Activated CD4-positive, alpha-beta T cell treated with anti-CD3 and anti-CD28 coated beads, Interleukin-10, Interleukin-2, amounts not matched to agents 100 ng/mL and 50 ng/mL, durations not matched to agents 16 hours and 8 hours (primary cell): ENCODE measurements at places on chromosomes 13 and 19.

- DNase-seq: no peak
These were observed 360.0 kb downstream of the DCT start for GRCh38 chr13:94119360-94119936.

DNA sequence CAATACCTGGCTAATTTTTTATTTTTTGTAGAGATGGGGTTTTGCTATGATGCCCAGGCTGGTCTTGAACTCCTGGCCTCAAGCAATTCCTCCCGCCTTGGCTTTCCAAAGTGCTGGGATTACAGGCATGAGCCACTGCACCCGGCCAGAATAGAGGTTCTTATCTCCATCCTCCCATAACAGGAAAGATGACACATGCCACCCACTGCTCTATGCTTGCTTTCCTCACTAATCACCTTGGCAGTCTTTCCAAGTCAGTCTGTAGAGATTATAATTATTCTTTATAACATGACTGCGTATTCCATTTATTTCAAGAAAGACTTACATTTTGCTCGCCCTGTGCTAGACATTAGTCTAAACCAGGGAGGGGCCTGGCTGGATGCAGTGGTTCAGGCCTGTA, 6.7 kb downstream of the VAV1 start:
- no peak for DNase-seq

DNA sequence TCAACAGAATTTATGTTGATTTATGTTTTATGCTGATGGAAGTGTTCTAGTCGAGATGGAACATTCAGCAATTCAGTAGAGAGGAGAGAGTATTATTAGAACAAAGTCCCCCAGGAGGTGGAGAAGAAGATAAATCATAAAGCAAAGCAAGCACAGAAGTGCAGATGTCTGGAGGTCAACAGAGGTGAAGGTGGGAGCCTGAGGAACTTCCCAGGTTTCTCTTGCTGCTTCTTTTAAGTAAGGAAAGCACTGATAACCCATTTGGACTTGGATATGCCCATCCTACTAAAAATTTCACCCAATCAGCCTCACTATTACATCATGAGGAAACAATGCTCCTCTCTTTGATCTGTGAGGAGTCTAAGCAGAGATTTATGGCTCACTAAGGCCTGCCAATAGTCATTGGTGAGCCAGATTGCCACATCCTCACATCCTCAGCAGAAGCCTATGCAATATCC, 98.8 kb downstream of the EPSTI1 start:
- no peak for DNase-seq

DNA sequence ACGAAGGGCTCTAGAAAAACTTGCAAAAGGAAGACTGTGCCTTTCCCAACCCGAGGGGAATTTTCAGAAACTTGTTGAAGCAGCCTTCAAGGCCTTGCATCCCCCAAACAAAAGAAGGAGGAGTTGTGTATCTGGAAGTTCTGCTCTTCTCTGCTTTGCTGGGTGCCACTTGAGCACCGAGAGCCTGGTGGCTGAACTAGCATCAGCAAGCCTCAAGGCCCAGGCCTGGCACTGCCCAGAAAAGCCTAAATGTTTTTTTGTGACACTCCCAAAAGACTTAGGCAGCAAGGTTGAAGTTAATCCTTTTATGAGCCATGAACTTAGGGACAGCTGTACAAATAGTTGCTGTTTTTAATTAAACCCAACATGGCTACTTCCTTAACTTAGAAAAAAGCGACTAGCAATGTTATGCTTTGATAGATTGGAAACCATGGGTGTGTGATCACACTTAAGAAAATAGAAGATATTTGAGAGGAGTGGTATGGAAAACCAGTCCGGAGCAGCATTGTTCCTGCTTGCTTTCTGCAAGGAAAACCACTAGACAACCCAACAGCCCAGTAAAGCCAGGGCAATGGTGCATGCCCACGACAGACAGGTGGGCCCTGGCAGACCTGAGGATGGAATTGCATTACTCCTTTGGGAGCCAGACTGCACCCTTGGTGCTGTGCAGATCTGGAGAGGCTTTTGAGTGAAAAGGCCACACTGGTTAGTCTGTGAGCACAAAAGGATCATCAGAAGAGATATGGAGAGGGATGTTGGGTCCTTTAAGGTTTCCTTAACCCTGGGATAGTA, 788 bp upstream of the DLEU7 start:
- no peak for DNase-seq

DNA sequence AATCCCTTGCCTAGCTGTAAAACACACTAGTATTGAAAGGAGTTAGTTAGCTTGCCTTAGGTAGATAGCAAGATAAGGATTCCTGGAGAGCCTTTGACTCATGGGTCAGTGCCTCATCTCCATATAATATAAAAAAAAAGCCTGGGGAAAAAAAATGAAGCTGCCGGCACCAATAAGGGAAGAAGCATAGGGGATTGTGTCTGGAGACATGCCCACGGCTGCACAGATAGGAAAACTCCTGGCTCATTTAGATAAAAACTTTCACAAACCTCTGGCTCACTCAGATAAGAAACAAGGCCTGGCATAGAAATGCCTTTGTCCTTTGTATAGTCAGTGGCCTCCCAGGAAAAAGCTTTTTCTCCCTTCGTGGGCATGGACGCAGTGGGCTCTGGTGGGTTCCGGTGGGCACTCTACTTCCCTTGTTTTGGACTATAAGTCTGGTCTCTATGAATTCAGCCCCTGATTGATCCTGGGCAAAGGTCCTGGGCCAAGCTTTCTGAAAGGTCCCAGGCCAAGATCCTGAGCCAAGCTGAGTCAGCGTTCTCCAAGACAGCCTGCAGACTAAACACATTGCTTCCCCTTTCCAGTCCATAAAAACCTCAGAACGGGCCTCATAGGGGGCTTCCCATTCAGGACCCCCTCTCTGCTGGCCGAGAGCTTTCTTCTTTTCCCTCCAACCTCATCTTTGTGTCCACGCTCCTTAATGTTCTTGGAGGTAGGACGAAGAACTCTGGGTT, 4.9 kb upstream of the OR7A17 start:
- no peak for DNase-seq

- DNase-seq: peak; percentile 62
These were observed 16.5 kb upstream of the B3GNT3 start for GRCh38 chr19:17778251-17778967.

- peak; percentile 73 for DNase-seq
These were observed 43.1 kb downstream of the CEBPG start for GRCh38 chr19:33416307-33417215.

GRCh38 chr13:23871616-23872220, 17.5 kb downstream of the MIPEP start:
- no peak for DNase-seq

DNA sequence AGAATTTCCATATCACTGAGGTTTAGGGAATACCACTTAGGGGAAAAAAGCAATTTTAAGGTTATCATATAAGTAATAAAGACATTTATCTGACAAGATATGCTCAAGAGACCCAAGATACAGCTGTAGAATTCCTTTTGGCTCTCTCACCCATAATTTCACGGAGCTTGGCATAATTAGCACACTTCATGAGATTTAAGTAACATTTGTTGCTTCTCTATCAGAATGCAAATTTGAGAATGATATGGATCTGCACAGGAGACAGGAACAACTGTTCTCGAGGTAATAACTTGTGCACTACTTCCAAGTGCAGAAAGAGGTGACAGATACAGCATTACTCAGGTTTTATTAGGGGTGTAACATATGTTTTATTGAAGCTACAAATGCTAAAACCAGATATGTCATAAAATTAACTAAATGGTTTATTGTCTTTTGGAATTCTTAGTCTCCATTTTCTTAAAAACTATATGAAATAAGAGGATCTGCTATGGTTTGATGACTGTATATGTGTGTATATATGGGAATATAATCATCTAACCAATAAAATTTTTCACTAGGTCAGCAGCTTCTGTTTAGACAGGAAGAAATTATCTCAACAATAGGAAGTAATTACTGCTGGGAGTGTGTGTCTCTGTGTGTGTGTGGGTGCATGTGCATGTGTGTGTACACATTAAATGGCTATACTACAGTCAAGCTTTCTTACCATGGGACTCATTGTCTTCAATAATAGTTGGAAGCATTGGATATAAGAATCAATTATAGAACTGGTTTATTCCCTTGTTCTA, 401.3 kb downstream of the PCDH17 start:
- DNase-seq: no peak

GRCh38 chr19:16368385-16369305, 44.0 kb downstream of the KLF2 start:
- peak; percentile 54 for DNase-seq

DNA sequence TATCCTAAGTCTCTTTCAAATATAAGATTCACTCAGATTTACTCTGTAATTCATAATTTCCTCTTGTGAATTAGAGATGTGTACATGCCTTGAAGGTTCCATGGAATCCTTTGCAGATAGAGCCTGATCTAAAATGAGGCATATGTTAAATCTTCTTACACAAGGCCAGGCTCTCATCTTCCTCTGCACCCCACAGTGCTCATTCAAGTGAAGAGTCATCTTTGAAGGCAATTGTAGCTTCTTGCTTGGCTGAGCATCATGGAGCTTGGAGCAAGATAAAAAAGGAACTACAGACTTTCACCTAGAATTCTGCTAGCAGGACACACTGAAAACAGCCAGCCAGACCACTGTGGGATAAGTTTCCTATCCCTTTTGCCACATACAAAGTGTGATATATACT, 566.4 kb downstream of the PCDH9 start:
- no peak for DNase-seq

DNA sequence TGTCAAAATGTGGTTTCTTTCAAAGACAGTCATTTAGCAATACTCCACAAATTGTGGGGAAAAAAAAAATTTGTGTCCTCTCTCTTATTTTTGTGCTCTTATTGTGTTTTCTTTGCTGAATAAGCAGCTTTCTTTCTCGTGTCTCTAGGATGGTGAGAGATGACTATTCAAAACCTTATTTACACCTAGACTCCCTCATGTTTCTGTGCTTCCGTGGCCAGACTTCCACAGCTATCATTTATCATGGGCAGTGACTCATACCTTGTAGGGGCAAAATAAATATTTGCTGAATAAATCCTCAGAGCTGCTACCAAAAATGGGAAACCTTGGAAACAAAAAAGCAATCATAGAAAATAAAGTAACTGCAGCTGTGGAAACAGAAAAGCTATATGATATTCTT, 204.9 kb upstream of the MIR17HG start:
- no peak for DNase-seq

DNA sequence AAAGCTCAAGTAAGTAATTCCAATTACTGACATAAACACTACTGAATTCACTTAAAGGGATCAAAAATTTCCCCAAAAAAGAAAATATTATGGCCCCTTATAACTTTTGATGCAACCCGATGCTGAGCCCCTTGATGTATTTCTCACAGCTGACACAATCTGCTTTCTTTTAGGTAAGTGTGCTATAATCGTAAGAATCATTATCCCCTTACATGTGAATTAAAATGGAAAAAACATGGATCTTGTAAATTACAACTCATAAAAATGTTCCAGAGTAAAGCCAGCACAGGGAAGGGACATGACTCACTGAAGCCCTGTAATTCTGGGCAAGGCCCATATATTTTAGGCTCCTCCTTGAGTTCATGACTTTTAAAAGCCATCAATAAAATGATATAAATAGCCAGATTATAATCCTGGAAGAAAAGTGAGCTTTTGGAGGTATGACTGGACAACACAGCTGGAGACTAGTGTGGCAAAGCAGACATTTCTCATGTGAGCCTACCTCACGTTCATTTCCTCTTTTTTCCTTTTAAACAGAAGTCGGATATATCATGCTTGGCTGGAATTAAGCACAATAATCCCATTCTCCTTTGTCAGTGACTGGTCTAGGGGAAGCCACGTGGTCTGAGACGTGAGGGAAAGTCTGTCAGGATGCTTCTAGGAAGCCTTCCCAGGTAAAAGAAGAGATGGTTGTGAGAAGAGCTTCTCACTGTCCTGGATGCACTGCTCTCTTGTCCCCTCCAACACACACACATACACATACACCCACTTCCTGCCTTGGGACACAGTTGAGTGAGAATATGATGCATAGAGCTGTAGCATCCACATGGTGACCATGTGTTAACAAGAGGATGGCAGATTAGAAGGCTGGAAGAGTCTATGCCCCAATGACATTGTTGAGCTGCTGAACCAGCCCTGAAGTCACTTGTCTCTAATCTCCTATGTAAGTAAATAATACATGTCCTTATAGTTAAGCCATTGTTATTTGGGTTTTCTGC, 165.4 kb downstream of the RGCC start:
- no peak for DNase-seq

DNA sequence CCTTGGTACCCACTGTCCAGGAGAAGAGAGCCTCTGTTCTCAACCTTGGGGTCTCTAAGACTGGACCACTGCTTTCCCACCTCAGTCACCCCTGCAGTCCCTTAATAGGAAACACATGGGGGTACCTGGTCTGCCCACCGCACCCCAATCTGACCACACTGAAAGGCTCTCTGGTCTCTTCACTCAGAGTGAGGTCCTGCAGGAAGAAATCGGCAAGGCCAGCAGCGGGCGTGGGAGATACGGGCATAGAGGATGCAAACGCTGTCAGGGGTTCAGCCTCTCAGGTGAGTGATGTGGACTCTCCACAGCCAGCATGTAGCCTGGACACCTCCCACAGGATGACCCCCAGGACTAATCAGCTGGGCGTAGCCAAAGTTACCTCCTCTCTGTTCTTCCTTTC, 3.5 kb downstream of the SIGLEC9 start:
- no peak for DNase-seq

DNA sequence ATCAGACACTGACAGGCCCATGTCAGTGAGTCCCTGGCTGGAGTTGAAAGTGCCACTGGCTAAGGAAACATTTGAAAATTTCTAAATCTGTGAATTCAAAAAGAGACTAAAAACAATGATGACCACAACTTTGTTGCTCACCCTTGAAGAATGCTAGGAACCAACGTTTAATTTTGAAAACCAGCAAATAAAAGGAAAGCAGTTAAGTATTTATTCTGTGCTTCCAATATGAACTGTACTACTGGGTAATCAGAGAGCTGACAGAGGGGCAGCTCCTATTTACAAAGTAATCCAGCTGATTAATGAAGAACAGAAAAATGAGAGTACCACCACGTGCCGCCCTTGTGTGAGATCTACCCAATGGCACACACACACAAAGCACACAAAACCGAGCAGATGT, 44.7 kb upstream of the LATS2 start:
- no peak for DNase-seq

GRCh38 chr13:71021825-71022422, 845.1 kb downstream of the DACH1 start:
- no peak for DNase-seq

GRCh38 chr19:42693760-42694350, 46.4 kb downstream of the PSG3 start:
- DNase-seq: peak; percentile 23

DNA sequence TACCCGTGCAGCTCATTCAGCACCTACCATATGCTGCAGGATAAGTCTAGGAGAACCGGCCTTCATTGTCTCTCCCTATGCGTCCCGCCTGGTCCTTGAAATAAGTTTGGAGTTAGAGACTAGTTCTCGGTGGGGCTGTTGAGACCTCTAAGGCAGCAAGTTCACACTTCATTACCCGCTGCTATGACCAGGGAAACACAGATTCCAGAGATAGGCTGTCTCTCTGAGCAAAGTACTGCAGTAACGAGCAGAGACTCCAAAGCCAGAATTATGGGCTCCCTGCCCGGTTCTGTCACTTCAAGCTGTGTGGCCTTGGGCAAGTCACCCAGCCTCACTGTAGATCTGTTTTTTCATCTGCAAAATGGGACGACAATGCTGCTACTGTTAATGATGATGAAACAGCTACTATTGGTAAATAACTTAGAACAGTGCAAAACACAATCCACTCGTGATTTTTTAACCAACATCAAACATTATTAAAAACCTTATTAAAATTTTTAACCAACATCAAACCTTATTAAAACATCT, 184.1 kb downstream of the USP12 start:
- no peak for DNase-seq

GRCh38 chr19:33194886-33195644, 935 bp downstream of the LRP3 start:
- no peak for DNase-seq

GRCh38 chr19:55487924-55488687, at the start of gene SSC5D:
TSS of gene SSC5D (plus strand) at chr19:55488436. CDS start at chr19:55488590, 154 bp downstream.
- DNase-seq: no peak
